Panc1 (cell line): ENCODE measurements at places on chromosomes 5 and 9.

DNA sequence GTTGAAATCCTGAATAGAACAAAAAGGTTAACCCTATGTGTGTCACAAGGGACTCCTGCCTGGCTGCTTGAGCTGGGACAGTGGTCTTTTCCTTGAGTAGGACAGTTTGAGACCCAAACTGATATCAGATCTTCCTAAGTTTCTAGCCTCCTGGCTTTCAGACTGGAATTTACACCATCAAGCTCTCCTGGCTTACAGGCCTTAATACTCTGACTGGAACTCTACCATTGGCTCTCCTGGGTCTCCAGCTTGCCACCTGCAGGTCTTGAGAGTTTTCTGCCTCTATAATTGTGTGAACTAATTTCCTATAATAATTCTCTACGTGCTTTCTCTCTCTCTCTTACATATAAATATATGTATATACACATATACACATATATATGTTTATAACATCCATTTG, 112.5 kb downstream of the PRR16 start:
- no peak for DNase-seq

- DNase-seq: peak; percentile 61
Measured at GRCh38 chr5:14664270-14665100, at the start of gene OTULIN. Gene OTULIN (plus strand): TSS chr5:14664718. CDS start chr5:14664826, 108 bp downstream.

- DNase-seq: no peak
Measured at GRCh38 chr9:99748676-99749075, 73.0 kb upstream of the NR4A3 start.

- no peak for DNase-seq
Measured at GRCh38 chr5:117084067-117084466, 509.4 kb upstream of the SEMA6A start.

- no peak for DNase-seq
Measured at GRCh38 chr5:135568923-135569360, 9.8 kb downstream of the CXCL14 start.

GRCh38 chr5:114857941-114858551, 311.7 kb downstream of the TRIM36 start:
- no peak for DNase-seq
